Activated CD4-positive, alpha-beta T cell treated with anti-CD3 and anti-CD28 coated beads, Interleukin-2, amount 50 U/mL, for 24 hours (primary cell): ENCODE measurements at places on chromosomes 4 and X.

GRCh38 chr4:61714387-61714911 is 514.3 kb downstream of the ADGRL3 start:
- DNase-seq: no peak

DNA sequence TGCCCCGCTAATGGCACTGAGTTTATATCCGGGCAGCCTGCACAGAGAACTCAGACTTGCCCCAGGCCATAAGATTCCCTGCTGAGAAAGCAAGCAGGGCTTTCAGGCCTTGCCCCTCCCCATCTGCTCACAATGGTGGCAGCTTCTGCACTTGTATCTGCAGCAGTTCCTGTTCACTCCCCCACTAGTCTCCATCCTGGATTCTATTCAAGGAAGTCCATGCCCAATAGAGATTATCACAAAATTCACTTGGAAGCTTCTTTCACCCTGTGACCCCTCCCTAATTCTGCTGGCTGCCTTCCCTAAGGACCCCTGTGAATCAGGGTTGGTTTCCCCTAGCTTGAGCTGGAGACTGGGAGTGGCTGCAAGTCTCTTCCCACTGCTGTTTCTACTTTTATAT is 34.5 kb upstream of the UCP1 start:
- no peak for DNase-seq

- no peak for DNase-seq
These were observed 389.9 kb downstream of the TEX13C start for GRCh38 chrX:125709532-125709931.

GRCh38 chr4:3494462-3494871 is 31.4 kb downstream of the DOK7 start:
- DNase-seq: no peak

DNA sequence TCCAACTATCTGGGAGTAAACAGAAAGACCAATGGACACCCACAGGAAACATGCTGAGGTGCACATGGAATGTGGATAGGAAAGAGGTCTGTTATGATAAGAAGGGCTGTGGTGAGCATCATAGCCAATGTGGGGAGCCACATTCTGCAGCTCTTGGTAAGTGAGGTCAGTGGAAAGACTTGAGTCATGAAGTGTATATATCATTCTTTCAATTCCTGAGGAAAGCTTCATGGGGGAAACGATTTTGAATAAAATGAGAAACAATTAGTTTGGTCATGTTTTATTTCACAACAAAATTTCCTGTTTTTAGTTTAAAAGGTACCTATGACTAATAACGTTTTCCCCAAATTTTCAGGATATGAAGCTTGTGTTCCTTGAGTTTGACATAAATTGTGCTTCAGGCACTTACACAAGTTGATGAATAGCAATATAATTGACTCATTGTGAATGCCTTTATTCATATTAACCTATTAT is 41.4 kb upstream of the RASSF6 start:
- no peak for DNase-seq

DNA sequence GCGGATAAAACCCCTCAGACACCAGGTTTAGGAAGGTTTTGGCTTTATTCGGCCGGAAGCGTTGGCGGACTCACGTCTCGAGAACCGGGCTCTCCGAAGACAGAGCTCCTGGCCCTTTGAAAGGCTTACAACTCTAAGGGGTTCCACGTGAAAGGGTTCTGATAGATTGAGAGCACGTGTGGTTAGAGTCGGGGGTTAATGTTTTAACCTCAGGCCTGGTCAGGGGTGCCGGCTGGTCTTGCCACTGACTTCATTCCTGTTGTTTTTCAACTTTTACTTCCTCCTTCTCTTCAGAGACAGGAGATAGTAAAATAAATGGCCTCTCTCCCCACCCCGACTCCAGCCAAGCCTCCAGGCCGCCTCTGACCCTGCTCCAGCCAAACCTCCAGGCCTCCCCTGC is 4.7 kb upstream of the ASMT start:
- no peak for DNase-seq

GRCh38 chr4:86130160-86130933 is 229.5 kb downstream of the MAPK10 start:
- DNase-seq: no peak

GRCh38 chr4:40916880-40917279 is 167.1 kb downstream of the NSUN7 start:
- DNase-seq: peak; percentile 45

GRCh38 chr4:15653420-15653819 is 1.7 kb downstream of the FBXL5 start:
- DNase-seq: no peak

DNA sequence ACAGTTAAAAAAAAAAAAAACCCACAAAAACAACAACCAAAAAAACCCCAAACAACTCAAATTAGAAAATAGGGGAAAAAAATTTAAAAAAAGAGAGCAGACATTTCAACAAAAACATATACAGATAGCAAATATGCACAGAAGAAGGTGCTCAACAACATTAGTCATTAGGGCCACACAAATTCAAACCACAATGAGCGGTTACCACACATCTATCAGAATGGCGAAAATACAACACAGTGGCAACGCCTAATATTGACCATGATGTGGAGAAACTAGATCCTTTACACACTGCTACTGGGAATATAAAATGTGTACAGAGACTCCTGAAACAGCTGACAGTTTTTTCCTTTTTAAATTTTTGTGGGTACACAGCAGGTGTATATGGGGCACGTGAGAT is 19.4 kb downstream of the LYAR start:
- no peak for DNase-seq

GRCh38 chr4:153074486-153074885 is 129.8 kb upstream of the TRIM2 start:
- no peak for DNase-seq
